ENCODE measurements at places on chromosomes 4 and X. TPM values are rescaled to one million over a fixed set of nuclear protein-coding genes. Genes with fewer than 3 reads are reported as not detected.

The CT45A2 gene
- polyA plus RNA-seq: not detected

The SLC7A11 gene
- 0.04 TPM for polyA plus RNA-seq

The RPS6KA6 gene
- 4.7 TPM for polyA plus RNA-seq

The INPP4B gene
- polyA plus RNA-seq: 2.6 TPM

The CNKSR2 gene
- 0.06 TPM for polyA plus RNA-seq

The SPATA18 gene
- 5.9 TPM for polyA plus RNA-seq

The CACNA1F gene
- 0.15 TPM for polyA plus RNA-seq

The BEX1 gene
- 32.8 TPM for polyA plus RNA-seq

The GUCY1A1 gene
- polyA plus RNA-seq: 6.9 TPM

The SLC4A4 gene
- 56.5 TPM for polyA plus RNA-seq

The CCKAR gene
- polyA plus RNA-seq: 0.22 TPM

The MAPK10 gene
- 27.6 TPM for polyA plus RNA-seq

The CSN1S1 gene
- polyA plus RNA-seq: not detected

The HTT gene
- polyA plus RNA-seq: 7.2 TPM

The TRAM1L1 gene
- 7.2 TPM for polyA plus RNA-seq

The S100G gene
- polyA plus RNA-seq: not detected

Data from kidney (tissue), 22 donors.